Right hindlimb (tissue), 1 donor: ENCODE measurements at places on chromosomes 12 and 14.

GRCh38 chr14:94472842-94473241 is 3.2 kb downstream of the SERPINA9 start:
- no peak for DNase-seq

DNA sequence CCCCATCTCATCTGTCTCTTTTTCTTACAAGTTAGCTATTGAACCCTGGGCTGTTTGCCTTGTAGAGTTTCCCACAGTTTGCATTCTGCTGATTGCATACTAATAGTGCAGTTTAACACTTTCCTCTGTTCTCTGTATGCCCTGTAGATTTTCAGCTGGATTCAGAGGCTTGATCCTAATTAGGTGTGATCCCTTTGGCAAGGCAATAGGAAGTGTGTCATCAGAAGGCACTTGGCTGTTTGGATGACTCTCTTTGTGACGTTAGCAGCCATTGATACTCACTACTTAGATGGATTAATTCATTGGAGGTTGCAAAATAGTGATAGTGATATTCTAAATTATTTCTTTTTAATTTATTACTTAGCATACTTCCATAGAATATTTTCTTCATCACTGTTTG is 33.6 kb downstream of the FUT8 start:
- no peak for DNase-seq

- no peak for DNase-seq
Observed at GRCh38 chr12:42483521-42483790, 106.1 kb downstream of the PRICKLE1 start.

GRCh38 chr12:102702447-102703114 is 214.5 kb downstream of the PAH start:
- DNase-seq, result peak; percentile 55

- DNase-seq, result no peak
Observed at GRCh38 chr12:126160912-126161311, 1095.7 kb downstream of the AACS start.

DNA sequence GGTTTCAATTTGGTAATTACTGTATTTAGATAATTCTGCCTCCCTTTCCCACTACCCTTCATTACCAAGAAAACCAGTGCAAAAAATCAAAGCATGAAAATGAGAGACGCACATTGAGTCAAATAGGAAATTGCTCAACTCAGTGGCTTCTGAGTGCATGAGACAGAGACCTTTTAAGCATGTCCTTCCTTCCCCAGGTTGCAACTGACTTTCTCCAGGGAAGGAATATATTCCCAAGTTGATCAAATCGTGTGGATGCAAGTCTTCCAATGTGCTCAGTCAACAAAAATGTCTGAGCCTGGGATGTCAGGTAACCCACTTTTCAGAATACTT is 12.9 kb downstream of the BMP4 start:
- DNase-seq, result no peak

- no peak for DNase-seq
Observed at GRCh38 chr14:67883717-67884116, 64.1 kb downstream of the RAD51B start.

DNA sequence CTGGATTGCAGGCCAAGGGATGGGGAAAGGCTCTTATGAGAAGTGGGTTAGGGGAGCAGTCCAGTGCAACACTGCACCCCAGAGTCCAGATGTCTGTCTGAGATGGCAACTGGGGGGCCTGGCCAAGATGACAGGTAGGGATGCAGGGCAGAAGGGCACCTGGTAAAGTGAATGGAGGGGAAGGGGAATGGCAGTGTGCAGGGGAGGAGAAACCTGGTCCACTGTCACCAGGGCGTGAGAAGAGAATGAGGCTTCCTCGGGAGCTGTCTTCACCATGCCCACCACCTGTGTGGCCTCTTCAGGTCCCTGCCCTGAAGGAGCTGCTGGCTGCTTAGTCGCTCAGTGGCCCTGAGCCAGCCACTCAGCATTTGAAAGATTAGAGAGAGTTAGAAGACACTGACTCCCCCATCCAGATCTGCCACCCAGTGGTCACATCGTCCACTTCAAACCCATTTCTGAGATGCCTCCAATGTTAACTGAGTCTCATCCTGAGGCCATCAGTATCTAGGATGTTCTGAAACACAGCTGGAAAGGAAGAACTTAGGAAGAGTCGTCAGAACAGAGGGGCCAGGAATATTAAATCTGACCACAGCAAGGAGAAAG is 57.3 kb downstream of the PLEKHG3 start:
- no peak for DNase-seq

DNA sequence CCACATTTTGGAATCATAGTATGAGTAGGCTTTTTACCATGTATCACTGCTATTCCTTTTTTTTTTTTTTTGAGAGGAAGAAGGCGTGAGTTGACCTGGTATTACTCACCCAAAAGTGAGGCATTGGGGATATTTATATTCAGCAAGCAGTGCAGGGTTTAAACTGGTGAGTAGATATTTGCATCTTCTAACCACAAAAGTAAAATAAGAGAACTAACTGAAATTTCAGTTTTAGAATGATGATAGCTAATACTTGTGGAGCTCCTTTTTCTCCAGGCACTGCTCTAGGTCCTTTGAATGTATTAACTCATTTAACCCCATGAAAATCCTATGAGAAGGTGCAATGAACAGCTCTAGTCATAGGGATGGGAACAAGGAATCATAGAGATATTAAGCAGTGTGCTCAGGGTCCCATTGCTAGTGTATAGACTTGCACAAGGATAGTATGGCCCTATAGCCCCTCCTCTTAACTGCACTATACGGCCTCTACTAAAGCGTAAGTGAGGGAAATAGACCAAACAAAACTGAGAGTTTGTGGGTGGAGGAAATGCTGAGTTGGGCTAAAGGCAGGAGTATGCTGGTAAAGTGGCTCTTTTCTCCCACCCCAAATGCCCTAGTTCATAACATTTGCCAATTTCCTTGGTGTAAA is 104.3 kb upstream of the MAX start:
- no peak for DNase-seq

DNA sequence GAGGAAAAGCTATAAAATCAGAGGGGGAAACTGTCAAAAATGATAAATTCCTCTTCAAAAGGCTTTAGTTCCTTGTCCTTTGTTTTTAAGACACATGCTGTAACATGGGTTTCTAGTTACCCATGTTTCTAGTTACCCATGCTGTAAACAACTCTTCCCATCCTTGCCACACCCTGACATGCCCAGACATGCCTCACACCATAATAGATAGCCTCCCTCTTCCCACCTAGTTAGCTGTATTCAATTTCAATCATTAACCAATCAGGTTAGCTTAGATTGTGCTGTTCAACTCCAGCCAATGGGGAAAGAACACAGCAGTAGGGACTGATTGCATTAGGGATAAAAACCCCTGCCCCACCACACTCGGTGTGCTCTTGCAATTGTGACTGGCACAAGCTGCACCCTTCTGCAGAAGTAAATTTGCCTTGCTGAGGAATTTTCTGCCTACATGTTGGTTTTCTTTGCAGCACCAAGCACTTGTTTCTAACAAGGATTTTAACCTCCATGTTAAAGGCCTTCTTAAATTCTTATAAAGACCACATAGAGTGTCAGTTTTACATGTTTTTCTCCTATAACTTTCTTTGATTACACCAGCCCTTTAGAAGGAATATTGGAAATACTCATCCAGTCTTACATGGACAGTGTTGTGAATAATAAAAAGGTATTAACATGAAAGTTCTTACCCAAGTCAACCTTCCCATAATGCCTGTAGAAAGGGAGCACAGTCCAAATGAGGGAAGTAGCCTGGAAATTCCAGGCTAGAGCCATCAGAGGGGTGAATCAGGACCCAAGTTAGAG is 32.5 kb upstream of the LALBA start:
- DNase-seq, result no peak

- no peak for DNase-seq
Observed at GRCh38 chr12:63302941-63303536, 152.0 kb upstream of the AVPR1A start.

- DNase-seq, result peak; percentile 55
Observed at GRCh38 chr14:101062065-101062450, 158.5 kb upstream of the RTL1 start.

DNA sequence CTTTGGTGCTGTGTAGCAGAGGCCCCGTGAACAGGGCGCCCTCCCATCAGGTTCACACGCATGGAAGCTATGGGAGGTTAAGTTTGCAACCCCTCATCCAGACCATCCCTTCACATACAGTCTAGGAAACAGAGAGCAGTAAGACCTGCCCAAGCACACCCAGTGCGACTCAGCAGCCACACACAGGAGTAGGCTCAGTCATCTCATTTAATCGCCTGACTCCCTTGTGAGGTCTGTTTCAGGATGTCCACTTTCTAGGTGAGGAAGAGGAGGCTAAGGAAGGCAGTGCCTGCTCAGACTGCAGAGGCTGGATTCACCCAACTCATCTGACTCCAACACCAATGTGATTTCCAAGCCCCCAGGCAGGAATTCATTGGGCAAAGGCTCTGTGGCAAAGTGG is 11.9 kb downstream of the BDKRB1 start:
- DNase-seq, result no peak

GRCh38 chr12:102169922-102170621 is 27.6 kb downstream of the PMCH start:
- DNase-seq, result no peak
